ENCODE measurements at places on chromosomes 7 and 10. TPM values are rescaled to one million over a fixed set of nuclear protein-coding genes. Genes with fewer than 3 reads are reported as not detected.

DNA sequence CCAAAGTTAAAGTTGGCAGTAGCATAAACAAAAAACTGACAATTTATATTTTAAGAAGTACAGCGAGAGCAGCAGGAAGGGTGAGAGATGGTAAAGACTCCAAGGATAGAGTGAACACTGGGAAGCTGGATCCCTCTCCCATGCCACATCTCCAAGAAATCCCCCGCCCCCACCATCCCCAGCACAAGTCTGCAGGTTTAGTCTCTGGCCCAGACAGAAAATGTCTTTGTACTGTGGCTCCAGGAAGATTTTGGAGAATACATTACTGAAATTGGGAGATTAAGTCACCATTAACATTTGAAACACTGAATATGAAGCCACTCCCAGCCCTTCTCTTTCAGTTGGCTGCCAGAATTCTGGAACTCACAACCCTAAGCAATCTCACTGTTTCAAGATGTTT is 140.3 kb downstream of the MACC1 start:
- no peak for DNase-seq

GRCh38 chr7:151648429-151648828 is 128.7 kb upstream of the RHEB start:
- no peak for DNase-seq

DNA sequence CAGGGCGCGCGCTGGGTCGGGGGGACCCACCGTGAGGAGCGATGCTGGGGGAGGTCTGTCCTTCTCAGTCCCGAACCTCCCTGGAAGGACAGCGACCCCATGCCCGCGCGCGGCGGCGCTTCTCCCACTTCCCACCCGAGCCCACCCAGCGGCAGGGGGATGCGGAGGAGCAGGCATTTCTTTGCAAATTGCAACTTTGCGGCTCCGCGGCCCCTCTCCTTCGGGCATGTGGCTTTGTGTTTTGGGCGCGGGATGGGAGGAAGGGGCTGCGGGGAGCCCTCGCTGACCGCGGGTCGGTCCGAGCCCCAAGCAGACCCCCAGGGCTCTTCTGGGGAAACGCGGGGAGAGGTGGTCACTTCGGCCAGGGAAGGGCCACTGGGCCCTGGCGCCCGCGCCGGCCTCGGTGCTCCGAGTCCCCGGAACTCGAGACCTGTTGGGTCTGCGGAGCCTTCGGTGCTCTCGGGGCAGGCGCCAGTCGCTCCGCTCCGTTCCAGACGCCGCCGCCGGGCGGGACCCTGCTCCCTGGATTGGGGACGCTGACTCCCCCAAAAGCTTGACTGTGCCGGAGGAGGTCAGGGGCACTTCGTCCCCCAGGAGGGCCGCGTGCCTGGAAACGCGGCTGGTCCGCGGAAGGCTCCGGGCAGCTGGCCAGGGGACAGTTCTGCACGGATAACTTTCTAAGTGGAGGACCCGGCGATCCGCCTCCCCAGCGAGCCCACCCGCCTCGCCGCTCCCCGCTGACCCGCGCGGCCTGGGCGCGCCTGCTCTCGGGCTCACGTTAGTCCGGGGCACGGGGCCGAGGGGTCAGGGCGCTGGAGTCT is 164.2 kb upstream of the DPP6 start:
- no peak for DNase-seq

GRCh38 chr10:86522510-86522855 is 891 bp upstream of the WAPL start:
- no peak for DNase-seq

GRCh38 chr10:133393401-133394063 is 425 bp upstream of the MTG1 start:
- no peak for DNase-seq

DNA sequence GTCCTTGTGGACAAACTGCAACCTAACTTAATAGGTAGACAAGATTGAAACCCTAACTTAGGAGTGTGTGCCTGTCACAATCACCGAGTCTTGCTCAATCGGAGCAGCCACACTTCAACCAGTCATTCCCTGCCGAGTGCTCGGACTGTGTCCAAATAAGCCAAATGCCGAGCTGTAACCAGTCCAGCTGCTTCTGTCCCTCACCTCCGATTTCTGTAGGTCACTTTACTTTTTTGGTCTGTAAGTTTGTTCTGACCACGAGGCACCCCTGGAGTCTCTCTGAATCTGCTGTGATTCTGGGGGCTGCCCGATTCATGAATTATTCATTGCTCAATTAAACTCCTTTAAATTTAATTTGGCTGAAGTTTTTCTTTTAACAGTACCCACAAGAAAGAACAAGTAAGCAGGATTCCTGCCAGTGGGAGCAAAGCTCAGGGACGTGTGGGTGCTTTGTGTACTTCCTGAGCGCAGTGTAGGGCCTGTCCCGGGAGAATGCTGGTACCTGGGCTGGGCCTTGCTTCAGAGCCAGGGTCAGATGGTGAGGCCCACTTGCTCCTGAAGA is 140.1 kb downstream of the ACTR3B start:
- DNase-seq = no peak

GRCh38 chr10:79320820-79321493 is 26.3 kb upstream of the PPIF start:
- DNase-seq = no peak

DNA sequence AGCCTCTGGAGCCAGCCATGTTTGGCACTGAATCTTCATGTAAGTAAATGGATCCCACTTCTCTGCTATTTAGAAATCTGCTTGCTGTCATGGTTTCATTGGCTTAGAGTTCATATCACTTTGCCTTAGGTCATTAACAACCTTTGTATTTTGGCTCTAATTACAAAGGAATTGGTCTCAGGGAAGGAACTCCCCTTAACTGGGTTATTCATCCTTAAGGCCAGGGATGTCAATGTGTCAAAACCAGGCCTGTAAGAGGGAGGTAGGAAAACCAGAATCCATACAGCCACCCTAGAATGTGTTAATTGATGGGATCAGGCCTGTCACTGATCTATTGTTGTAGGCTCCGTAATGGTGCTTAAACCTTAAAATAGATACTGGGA is 67.3 kb downstream of the ST7 start:
- no peak for DNase-seq

- DNase-seq = no peak
Observed at GRCh38 chr10:73932620-73933112, 21.7 kb downstream of the PLAU start.

GRCh38 chr10:16913266-16913665 is 96.0 kb upstream of the RSU1 start:
- no peak for DNase-seq

DNA sequence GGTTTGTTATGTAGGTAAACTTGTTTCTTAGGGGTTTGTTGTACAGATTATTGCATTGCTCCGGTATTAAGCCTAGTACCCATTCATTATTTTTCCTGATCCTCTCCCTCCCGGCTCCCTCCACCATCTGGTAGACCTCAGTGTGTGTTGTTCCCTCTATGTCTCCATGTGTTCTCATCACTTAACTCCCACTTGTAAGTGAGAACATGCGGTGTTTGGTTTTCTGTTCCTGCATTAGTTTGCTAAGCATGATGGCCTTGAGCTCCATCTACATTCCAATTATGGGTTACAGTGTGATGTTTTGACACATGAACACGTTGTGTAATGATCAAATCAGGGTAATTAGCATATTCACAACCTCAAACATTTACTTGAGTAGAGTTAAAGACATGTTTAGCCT is 237.5 kb downstream of the ABCA13 start:
- no peak for DNase-seq

- DNase-seq = no peak
Observed at GRCh38 chr7:69603351-69603750, 5.1 kb downstream of the AUTS2 start.

GRCh38 chr7:40316176-40316575 is 181.4 kb downstream of the SUGCT start:
- DNase-seq = no peak

DNA sequence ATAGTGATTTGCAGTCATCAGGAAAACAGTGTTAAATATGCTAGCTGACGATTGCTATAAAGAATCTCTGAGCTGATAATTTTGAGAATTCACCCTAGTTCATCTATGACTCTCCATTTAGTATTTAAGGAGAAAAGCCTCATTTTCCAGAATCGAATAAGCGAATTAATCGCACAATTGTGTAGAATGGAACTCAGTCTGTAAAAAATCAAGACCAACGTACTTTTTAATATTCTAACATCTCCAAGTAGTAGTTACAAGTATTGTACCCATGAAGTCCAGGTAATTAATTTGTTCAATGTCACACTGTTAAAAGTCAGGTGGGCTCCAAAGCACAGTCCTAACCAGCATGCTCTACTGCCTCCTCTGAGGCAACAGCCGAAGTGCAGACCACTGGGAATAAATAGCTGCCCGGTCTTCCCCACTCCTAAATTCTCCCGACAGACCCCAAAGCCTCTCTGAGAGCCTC is 380 bp upstream of the AGBL3 start:
- no peak for DNase-seq

DNA sequence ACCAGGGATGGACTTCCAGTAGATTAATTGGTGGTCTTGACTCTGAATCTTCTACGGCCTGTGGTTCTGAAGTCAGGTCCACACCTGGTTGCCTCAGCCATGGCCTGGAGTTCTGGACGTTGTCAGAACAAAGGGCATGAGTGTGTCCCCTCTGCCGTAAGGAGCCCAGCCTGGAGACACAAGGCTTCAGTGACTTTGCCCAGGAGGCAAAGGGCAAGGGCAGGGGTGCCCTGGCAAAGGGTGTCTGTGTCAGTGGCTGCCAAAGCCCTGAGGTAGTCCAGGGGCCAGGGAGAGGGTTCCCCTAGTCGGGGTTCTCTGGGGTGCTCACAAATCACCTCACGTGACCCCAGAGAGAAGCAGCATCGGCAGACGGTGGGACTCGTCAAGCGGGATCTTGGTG is 273.2 kb upstream of the ZNF32 start:
- no peak for DNase-seq

DNA sequence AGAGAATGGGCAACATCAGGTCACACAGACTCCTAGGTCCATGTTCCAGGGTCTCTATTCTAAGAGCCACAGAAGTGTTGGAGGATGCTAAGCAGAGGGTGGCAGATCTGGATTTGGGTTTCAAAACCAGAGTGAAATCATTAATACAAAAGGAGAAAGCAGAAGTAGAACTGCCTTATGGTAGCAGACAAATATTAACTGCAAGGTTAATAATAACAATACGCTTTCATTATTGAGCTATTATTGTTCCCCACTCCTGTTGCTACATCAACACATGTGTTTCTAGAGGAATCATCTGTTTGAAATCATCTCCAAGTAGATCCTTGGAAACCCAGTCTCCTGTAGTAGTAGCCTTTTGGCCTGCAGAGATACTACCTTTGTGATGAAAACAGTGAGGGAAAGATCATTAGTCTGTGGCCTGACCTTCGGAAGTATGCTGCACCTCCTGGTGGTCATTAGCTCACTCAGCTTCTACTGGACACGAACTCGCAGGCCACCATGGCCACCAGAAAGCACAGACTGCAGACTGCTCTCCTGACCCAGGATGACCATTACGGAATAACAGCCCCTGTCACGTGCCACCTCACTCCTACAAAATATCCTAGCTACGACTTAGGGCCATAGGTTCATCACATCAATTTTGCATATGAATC is 84.6 kb downstream of the XPNPEP1 start:
- DNase-seq = no peak

GRCh38 chr10:4391683-4392082 is 434.3 kb upstream of the AKR1E2 start:
- no peak for DNase-seq

DNA sequence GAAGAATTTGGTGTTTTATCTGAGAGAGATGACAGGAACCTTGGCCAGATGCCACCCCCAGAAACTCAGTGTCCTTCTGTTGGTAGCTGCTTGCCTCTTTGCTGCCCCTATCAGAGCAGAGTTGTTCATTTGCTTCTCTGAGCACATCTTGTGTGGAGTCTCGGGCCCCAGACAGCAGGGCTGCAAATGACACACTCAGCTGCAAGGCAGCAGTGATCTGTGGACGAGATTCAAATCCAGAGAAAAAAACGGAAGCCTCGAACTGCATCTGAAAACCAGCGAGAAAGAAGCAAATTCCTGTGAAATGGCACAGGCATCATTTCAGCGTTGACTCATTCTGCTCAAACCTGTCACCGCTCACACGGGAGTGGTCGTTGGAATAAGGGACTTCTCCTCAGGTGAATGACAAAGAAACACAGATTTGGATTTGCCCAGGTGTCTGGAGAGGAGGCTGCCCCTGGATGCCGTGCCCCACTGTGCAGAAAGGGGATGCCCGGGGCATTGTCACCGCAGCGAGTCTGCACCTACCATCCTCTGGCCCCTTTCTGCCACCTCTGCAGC is 144.7 kb downstream of the PFKFB3 start:
- DNase-seq = no peak

DNA sequence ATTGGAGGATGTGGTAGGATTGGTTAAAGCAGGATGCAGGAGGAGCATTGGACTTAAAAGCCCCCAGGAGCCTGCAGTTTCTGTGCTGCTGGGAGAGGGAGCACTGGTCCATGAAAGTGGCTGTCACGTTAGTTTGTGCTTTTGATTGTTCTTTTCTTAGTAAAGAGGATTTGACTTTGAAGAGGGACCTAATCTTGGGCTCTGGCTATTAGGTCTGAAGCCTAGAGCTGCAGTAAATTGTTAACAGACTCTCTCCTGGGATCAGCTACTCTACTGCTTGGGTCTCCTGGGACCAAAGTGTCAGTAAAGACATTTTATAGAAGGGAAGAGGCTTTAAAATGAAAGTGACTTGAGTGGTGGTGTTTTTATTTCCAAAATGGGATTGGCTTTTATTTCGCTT is 3.7 kb downstream of the ZFYVE27 start:
- DNase-seq = no peak

DNA sequence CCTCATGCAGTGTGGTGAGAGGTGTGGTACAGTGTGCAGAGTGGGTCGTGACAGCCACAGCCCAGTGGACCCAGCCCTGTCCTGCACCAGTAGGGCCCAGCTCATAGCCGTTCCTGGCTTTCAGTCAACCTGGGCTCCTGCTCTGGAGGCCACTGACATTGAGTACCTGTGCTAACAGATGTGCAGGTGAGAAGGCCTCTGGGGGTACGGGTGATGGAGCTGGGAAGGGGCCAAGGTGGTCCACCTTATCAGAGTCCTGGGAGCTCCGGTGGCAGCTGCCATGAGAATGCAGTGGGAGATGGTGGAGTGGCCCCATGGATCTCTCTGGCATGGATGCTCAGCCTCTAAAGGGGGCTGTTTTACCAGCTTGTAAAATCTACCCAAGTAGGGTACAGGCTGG is 6.1 kb upstream of the TBRG4 start:
- DNase-seq = no peak

- no peak for DNase-seq
Observed at GRCh38 chr7:30968294-30968693, 4.5 kb downstream of the GHRHR start.

The BLVRA gene
- 59.7 TPM for total RNA-seq

The LCOR gene
- total RNA-seq = 7.7 TPM

The SDK1 gene
- 3.8 TPM for total RNA-seq

The MCM10 gene
- total RNA-seq = not detected

The CALHM2 gene
- total RNA-seq = 98.7 TPM

The TWIST1 gene
- total RNA-seq = 8.5 TPM

The GIMAP2 gene
- 59.7 TPM for total RNA-seq

The EFCAB10 gene
- total RNA-seq = not detected

The CPN1 gene
- not detected for total RNA-seq

The TEX47 gene
- not detected for total RNA-seq

The CARD11 gene
- not detected for total RNA-seq

The BEND7 gene
- total RNA-seq = 7.1 TPM

Data from uterus (tissue), 4 donors.